NCI-H774 (cell line): ENCODE measurements at places on chromosomes 5 and 9.

- DNase-seq, result no peak
Observed at GRCh38 chr9:129162497-129163197, 15.4 kb downstream of the IER5L start.

GRCh38 chr9:96442491-96442890 is 7.5 kb upstream of the HABP4 start:
- no peak for DNase-seq

DNA sequence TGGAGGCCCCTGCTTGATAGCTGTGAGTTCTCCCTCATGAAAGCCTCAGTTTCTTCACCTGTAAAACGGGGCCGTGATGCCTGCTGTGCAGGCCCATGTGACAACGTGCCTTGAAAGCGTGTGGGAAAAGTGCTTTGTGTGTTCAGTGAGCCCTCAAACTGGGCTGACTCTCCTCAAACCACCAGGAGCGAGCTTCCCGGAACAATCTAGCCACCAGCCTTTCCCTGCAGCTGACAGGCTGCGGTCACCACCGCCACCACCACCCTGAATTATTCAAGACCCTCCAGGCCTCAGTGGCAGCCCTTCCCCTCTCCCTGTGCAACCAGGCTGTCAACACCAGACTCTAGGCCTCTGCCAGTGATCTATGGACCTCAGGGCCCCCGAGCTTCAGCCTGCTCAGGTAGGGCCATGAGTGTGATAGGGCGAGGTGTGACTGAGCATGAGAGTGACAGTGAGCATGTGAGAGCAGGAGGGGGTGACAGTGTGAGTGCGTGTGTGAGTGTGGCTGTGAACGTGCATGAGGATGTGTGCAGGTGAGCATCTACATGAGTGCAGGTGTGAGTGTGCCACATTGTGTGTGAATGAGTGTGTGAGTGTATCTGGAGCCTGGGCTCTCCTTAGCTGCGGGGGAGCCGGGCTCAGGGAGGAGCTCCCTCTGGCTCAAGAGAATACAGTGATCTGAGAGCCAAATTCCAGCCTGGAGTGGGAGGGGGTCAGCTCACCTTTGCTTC is 53.3 kb upstream of the PSD2 start:
- no peak for DNase-seq

GRCh38 chr5:116953251-116953930 is 378.8 kb upstream of the SEMA6A start:
- DNase-seq, result no peak

- DNase-seq, result no peak
Observed at GRCh38 chr9:17597977-17598376, 19.1 kb downstream of the SH3GL2 start.

GRCh38 chr5:13985731-13986418 is 41.4 kb upstream of the DNAH5 start:
- DNase-seq, result no peak

GRCh38 chr5:137470111-137470920 is 28.8 kb downstream of the SPOCK1 start:
- no peak for DNase-seq

DNA sequence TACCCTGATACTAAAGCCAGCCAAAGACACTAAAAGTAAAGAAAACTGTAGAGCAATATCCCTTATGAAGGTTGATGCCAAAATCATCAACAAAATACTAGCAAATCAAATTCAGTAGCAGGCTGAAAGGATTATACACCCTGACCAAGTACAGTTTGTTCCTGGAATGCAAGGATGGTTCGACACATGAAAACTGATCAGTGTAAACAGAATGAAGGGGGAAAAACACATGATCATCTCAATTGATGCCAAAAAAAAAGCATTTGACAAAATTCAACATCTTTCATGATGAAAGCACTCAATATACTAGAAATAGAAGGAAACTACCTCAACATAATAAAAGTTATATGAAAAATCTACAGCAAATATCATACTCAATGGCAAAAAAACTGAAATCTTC is 43.5 kb upstream of the LRRC14B start:
- DNase-seq, result no peak

GRCh38 chr9:79061752-79062616 is 509.8 kb upstream of the TLE4 start:
- DNase-seq, result no peak

DNA sequence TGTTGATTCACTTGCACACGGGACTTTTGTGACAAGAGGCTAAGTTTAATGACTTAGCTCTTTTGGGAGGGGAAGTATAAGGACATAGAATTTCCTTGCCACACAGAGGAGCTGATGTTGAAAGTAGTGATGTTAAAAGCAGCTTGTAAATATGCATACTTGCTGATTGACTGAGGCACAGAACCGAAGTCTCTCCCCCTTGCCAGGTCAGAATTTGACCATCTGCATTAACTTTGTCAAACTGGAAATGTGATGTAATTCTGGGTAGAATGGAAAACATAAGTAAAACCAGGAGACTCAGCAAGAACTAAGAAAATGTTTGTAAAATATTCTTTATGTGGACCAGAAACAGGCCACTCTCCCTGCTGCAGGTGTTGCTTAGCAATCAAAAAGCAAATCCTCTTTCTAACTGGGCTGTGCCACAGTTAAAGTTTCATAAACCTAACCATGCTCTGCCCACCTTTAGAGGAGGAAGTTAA is 284.2 kb downstream of the NR3C1 start:
- no peak for DNase-seq

GRCh38 chr5:59757442-59757841 is 136.1 kb downstream of the PDE4D start:
- DNase-seq, result no peak

DNA sequence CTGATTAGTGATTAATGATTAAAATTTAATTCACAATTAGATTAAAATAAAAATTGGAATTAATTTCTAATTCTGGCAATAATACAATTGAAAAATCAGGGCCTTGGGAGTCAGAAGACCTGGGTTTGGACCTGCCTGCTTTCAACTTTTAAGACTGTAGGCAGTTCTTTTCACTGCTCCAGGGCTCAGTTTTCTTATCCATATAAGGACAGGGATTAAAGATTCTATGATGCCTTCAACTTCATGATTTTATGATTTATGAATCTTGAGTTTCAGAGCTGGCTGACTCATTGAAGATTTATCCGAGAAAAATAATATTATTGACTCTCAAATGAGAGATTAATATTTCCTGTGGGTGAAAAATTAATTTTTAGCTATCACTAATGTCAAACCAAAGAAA is 208.6 kb upstream of the ANKH start:
- no peak for DNase-seq

GRCh38 chr5:162128117-162128516 is 60.5 kb downstream of the GABRG2 start:
- DNase-seq, result no peak
